NCI-H2081 treated with DMSO at 0.1 percent for 48 hours (cell line): ENCODE measurements at places on chromosomes 13 and 19.

GRCh38 chr13:97892717-97893116, 60.8 kb upstream of the IPO5 start:
- no peak for DNase-seq

GRCh38 chr13:99393791-99394735, 86.9 kb upstream of the GPR183 start:
- no peak for DNase-seq

DNA sequence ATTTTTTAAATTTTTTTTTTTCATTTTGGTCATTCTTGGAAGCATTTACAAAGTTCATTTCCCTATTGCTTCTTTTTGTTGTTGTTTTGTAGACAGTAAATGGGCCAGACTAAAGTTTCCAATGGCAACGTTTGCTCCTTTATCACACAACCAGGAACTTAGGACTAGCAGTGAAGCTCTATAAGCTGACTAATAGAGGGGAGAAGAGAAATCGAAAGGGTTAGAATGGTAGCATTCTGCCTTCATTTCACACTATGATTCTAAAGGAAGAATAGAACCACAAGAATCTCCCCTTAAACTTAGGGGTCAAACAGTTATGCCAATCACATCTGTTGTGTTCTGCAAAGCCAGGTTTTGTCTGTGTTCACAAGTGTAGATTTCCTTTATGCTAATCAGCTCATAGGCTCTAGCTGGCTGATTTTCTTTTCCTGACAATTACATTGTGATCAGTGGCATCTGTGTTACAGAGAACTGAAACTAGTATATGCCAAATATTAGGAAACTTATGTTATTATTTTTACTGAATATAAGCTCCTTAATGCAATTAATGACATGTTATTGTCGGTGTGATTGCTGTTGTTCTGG, 467.3 kb downstream of the DACH1 start:
- no peak for DNase-seq

- no peak for DNase-seq
These were observed 13.2 kb downstream of the ING1 start for GRCh38 chr13:110726726-110727125.

- no peak for DNase-seq
These were observed 43.9 kb downstream of the PTPRS start for GRCh38 chr19:5296457-5297271.

DNA sequence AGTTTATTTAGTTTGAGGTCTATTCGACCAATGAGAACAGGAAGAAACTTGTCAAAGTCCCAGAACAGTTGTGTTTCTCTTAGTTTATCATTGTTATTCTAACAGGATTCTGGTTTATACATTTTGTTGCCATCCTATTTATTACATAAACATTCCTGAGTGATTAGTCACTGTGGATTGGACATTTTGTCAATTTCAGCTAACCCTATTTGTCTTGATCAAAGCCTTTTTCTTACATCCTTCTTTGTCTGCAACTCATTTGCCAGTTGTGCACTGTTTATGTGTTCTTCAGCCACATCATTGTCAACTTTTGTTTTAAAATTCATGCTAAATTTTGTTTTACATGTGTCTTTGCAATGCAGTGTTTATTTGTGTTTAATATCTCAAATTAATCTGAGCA, 886.0 kb upstream of the SLC10A2 start:
- DNase-seq: no peak

GRCh38 chr13:85503797-85504196, 295.4 kb downstream of the SLITRK6 start:
- no peak for DNase-seq

- no peak for DNase-seq
These were observed 6.4 kb upstream of the DIRAS1 start for GRCh38 chr19:2727640-2727944.

DNA sequence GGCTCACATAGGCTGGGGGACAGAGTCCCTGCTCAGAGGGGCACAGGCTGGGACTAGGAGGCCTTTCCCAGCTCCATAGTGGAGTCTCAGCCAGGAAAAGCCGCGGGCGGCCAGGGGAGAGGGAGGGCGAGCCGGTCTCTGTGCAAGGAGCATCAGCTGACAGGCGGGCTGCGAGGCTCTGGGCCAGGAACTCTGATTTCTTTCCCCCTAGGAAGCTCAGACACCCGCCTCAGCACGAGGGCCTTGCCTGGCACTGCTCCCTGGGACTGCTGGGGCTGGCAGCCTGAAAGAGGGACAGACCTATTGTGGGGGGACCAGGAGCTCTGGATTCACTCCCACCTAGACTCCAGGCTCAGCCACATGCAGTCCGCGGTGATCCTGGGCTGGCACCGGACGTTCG, 2.2 kb upstream of the PLK5 start:
- no peak for DNase-seq

GRCh38 chr19:35710784-35711723, 6.7 kb downstream of the ZBTB32 start:
- DNase-seq: no peak

DNA sequence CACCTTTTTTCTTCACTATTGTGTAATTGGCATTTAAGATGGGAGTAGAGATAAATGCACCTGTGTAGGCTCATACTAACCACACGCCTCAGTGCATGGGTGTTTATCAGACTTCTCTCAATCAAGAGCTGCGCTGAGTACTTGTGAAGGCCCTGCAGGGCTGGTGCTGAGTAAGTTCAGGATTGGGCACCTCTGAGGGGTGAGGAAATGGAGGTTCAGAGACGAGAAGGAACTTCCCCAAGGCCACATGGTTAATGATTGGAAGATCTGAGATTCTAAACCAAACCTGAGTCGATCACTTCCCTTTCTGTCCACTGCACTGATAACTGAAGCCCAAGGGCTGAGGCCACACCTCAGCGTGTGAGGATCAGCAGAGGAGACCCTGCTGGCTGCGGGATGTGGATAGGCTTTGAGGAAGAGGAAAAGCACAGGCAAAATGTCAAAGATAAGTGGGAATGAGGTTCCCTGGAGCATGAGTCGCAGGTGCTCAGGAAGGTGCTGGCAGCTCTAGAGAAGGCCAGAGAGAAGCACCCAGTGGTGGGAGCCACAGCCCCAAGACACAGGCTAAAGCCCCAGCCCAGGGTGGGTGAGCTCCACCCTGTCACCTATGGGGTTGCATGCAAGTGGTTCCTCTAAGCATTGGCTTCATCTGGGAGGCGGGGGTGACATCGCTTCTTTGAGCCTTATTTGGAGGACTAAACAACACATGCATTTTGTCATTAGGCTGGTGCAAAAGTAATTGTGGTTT, 32.3 kb upstream of the GJB6 start:
- DNase-seq: no peak

- DNase-seq: no peak
These were observed 1.6 kb downstream of the AMH start for GRCh38 chr19:2250766-2251105.

DNA sequence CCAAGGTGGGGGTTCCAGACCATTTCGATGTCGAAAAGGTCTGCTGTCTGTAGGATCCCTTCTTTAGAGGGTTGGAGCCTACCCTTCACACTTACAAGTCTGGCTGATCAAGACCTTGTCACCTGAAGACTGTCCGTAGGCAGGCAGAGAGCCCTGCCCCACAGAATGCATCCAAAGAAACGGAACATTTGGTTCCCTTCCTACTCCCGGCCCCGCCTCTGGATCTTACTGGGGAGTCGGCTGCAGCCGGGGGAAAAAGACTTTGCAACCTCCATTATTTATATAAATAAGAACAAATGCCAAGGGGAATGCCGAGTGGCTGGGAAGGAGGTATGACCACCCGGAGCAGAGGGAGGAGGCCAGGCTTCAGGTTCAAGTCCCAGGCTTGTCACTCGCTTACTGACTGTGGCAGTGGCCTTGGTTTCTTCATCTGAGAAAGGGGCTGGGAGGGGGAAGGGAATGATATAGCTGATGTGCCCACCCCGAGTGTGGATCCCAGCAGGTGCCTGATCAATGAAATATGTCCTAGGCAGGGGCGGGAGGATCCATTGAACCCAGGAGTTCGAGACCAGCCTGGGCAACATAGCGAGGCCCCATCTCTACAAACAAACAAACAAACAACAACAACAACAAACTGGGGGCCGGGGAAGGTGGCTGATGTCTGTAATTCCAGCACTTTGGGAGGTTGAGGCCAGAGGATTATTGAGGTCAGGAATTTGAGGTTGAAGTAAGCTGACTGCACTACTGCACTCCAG, 48.7 kb downstream of the RFX2 start:
- DNase-seq: no peak

- no peak for DNase-seq
These were observed 44.8 kb upstream of the FLT1 start for GRCh38 chr13:28539625-28540286.

GRCh38 chr13:25652764-25653163, 281.0 kb downstream of the ATP8A2 start:
- DNase-seq: no peak

GRCh38 chr13:97295283-97296182, 73.4 kb downstream of the MBNL2 start:
- DNase-seq: no peak

DNA sequence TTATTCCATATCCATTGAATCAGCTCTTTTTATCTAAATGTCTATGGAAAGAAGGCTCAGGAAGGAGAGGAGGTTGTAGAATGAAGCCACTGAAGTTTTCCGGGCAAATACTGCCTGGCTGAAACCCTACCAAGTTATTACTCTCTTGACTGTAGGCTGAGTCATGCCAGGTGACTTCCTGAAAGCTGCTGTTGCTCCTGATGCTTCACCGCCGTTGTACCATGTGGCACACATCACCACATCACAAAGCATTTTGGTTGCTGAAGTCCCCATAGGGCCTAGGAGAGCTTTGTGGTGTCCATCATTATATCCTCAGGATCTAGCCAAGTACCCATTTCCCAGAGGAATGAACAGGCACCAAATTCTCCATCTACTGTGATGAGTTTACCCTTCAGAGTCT, 11.1 kb upstream of the TDRD12 start:
- no peak for DNase-seq

GRCh38 chr13:80132741-80133601, 208.0 kb downstream of the SPRY2 start:
- no peak for DNase-seq

GRCh38 chr19:16363852-16364230, 39.2 kb downstream of the KLF2 start:
- DNase-seq: no peak

DNA sequence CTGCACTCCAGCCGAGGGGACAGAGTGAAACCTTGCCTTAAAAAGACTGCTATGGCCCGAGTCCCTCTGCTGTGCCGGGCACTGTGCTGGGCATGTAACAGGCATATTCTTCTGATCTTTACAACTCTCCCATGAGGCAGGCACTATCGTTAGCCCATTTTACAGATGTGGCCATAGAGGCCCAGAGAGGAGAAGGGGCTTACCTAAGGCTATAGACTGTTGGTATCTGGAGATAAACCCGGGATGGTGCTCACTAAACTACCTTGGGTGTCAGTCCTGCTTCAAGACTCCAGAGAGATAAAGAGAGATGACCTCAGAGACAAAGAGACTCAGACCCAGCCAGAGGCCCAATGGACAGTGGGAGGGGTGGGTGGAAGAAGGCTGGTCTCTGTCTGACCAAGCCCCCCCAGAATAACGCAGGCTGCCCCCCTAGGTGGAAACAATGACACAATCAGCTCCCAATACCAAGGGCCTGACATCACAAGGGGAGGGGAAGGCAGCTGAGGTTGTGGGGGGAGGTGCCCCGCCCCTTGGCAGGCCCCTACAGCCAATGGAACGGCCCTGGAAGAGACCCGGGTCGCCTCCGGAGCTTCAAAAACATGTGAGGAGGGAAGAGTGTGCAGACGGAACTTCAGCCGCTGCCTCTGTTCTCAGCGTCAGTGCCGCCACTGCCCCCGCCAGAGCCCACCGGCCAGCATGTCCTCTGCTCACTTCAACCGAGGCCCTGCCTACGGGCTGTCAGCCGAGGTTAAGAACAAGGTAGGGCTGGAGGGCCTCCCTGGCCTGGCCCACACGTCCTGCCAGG, at the start of gene CNN1:
CNN1 (plus strand) TSS at position 620 of the 805 bp plus-strand sequence; CDS start at position 697, 77 bp downstream.
- no peak for DNase-seq

- no peak for DNase-seq
These were observed 35.5 kb downstream of the PAK4 start for GRCh38 chr19:39160889-39161672.

DNA sequence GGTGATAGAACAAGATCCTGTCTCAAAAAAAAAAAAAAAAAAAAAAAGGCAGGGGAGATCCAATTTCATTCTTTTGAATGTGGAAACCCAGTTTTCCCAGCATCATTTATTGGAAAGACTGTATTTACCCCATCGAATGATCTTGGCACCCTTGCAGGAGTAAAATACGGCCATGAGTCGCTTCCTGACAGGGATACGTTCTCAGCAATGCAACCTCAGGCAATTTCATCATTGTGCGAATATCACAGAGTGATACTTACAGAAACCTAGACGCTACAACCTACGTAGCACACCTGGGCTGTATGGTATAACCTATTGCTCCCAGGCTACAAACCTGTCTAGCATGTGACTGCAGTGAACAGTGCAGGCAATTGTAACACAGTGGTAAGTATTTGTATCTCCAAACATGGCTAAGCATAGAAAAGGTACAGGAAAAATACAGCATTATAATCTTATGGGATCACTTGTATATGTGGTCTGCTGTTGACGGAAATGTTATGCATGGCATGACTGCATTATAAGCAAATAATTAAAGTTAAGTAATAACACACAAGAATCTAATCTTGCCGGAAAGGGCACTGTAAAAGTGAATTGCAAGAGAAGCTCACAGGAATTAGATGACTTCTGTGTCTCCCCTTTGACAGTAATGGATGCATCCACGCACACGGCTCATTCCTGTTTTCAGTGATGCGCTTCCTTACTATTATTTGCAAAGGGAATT, 24.1 kb downstream of the RFX2 start:
- no peak for DNase-seq

DNA sequence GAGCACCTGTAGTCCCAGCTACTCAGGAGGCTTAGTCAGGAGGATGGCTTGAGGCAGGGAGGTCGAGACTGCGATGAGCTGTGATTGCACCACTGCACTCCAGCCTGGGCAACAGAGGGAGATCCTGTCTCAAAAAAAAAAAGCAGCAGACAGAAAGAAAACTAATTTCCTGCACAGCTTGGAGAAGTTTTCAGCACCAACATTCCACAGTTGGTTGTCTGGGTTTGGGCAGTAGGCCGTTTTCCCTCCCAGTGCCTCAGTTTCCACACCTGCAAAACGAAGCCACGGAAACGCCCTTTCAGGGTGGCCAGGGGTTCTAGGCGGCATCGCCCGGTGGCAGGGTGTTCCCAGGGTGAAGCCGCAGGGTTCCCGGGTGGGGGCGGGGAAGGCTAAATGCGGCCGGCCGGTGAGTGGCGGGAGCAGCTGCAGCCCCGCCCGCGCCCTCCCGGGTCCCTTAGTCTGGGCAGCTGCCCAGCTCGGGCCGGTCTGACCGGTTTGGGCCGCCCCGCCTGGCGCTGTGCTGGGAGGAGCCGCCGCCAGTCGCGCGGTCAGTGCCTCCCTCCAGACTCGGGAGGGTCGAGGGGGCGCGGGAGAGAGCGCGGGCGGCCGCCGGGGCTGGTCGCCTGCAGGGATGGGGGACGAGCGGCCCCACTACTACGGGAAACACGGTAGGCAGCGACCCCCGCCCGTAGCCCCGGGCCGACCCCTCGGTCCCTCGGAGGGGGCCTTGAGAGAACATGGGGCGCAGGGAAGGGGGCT, at the start of gene SLC44A2:
SLC44A2 (plus strand) TSS at position 551 of the 759 bp plus-strand sequence; CDS start at position 632, 81 bp downstream.
- DNase-seq: no peak

GRCh38 chr19:55304279-55304978, 20.6 kb downstream of the BRSK1 start:
- no peak for DNase-seq

GRCh38 chr13:71249011-71249410, 618.0 kb downstream of the DACH1 start:
- no peak for DNase-seq
